ENCODE measurements at places on chromosomes 16 and 17.
A peak's percentile ranks its signal among the peaks of the same experiment; 100 is the strongest.

GRCh38 chr17:82092995-82093751, 4.9 kb downstream of the FASN start:
- DNase-seq, result no peak

DNA sequence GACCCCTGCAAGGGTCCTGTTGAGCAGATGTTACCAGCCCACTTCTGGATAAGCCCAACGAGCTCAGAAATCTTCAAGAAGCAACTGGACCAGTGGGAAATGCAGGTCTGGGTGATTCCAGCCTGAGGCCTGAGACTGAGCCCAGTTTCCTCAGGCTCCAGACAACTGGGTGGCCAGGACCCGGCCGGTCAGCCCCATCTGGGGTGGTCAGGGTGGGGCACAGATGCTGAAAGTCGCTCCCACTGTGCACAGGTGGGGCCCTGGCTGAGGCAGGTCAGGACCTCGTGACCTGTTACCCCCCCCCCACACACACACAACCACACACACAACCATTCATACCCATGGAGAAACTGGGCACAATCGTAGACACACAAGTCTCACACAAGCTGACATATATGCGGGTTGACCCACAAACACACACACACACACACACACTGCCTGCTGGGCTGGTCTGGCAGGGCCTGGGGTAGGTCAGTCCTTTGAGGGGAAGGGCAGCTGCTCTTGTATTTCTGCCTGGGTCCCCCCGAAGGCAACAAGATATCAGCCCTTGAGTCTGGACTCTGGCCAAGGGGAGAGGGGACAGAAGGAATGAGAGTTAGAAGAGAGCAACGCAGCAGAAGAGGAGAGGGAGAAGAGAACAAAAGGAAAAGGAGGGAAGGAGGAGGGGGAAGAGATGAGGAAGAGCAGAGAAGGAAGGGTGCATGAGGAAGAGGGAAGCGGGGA, 99.0 kb upstream of the CDH5 start:
- no peak for DNase-seq

GRCh38 chr17:951325-952132, 28.0 kb downstream of the NXN start:
- no peak for DNase-seq

DNA sequence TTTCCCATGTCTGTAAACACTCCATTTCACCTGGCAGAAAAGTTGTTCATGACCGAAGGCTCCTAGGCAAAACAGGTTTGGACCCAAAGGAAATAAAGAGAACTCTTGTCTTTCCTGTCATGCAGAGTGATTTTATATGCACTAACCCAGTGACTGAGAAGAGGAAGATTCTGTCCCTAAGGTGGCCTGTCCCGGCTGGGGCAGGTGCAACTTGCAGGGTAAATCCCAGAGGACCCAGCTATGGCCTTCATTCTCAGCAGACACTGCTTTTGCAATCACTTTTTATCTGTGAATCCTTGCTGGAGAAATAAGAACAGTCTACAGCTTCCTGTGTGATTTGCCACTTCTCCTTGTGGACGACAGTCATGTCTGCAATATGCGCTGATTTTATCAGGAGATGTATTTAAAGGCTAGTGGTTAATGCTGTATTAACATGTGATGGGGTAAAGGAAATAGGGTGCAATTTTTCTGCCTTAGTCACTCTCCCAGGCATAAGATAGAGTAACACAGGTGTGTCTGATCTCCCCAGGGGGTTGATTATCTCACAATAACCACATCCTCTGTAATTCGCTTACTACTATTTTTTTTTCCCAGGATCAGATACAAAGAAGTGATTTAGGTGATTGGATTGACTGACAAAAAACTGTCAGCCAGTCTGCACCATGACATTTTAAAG, 696.8 kb upstream of the SOX9 start:
- peak; percentile 59 for DNase-seq

GRCh38 chr17:178292-179065, 3.0 kb downstream of the DOC2B start:
- DNase-seq, result no peak

DNA sequence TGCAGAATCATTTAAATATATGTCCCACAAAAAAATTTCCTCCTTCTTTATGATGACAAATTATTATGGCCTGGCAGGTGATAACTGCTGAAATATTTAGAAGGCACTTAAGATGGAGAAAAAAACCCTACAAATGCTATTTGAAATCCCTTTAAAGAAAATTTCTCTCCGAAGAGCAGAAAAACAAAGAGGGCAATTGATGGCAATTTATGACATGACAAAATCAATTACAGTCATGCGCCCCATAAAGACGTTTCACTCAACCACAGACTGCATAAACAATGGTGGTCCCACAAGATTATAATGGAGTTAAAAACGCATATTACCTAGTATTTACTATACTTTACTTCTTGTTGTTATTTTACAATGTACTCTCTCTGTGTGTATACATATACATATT, 25.2 kb upstream of the KIF2B start:
- no peak for DNase-seq

- DNase-seq, result no peak
These were observed 26.2 kb downstream of the C16orf78 start for GRCh38 chr16:49399594-49400364.

GRCh38 chr16:22388101-22388644, 13.8 kb upstream of the CDR2 start:
- DNase-seq, result peak; percentile 89

DNA sequence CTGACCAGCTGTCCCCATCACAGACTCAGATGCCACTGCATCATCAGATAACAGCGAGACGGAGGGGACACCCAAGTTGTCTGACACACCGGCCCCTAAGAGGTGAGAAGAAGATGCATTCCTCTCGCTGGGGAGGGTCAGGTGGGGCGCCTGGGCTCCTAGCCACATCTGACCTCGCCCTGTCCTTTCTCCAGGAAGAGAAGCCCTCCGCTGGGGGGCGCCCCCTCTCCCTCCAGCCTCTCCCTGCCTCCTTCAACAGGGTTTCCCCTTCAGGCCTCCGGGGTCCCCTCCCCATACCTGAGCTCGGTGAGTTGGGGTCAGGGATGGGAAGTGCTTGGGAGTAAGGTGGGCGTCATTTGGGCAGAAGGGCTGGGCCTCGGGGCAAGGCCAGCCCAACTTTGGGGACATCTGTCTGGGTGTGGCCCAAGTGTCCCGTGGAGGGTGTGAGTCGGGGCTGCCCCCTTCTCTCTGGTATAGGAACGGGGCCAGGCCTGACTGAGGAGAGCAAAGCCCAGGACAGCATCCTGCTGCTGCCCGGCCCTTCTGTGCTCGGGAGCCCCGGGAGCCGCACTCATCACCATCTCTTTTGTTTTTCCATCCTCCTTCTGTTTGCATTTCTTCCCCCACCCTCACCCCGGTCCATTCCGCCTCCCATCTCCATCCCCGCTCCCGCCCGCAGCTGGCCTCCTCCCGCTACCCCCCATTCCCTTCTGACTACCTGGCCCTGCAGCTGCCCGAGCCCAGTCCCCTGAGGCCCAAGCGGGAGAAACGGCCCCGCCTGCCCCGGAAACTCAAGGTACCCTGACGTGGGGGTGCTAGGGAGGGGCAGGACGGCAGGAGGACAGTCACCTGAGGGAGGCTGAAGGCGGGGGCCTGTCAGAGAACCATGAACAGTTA, 4.9 kb downstream of the INO80E start:
- no peak for DNase-seq

DNA sequence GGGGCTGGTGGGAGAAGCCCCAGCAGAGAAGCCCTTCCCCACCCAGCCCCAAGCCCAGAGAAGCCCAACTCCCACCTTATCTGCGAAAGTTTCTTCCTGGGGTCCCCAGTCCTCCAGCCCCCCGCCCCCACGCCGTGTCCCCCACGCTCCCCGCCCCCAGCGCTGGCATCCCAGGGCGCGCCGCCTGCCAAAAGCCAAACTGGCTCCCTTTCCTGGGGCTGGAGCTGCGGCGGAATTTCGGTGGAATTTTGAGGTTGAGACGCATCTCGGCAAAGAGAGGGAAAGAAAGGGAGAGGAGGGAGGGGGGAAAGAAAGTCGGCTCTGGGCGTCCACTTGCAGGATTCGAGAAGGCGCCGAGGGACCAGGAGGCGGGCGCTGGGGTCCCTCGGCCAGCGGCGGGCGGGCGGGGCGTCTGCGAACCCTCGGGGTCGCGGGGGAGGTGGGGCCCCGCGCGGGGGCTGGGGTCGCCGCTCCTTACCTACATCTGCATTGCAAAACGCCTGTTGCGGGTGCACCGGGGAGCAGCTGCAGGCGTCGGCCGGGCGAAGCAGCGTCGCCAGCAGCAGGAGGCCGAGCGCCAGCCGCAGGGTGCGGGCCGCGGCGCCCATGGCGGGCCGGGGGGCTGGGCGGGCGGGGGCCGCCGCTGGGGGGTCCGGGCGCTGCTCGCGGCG, 571 bp downstream of the TIMP2 start:
- DNase-seq, result no peak

GRCh38 chr16:79013930-79014660, 586.4 kb downstream of the MAF start:
- no peak for DNase-seq

DNA sequence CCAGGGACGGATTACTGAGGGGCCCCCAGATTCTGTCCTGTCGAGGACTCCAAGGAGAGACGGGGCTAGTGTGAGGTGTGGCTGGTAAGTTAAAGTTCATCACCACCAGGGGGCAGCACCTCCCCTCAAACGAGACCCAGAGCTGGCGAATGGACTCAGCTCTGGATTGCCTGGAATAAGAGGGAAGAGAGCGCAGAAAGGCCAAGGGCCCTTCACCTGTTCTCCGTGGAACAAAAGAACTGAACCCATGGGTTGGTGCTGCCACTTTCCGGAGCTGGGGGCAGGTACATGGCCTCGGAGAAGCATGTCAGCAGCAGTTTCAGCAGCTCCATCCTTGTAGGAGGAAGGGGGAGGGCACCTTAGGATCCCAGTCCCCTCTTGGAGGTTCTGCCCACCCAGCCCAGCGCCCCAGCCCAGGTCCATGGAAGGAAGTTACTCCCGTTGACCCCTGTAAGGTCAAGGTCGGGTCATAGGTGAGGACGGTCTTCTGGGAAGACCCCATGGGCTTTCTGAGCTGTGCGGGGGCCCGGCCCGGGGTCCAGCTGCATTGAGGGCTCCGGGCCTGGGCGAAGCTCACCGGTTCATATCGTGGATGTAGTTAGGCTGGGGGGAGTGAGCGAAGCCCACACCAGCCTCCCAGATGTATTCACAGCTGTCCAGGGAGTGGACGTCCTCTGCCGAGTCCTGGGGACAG, 10.8 kb downstream of the HID1 start:
- peak; percentile 86 for DNase-seq

DNA sequence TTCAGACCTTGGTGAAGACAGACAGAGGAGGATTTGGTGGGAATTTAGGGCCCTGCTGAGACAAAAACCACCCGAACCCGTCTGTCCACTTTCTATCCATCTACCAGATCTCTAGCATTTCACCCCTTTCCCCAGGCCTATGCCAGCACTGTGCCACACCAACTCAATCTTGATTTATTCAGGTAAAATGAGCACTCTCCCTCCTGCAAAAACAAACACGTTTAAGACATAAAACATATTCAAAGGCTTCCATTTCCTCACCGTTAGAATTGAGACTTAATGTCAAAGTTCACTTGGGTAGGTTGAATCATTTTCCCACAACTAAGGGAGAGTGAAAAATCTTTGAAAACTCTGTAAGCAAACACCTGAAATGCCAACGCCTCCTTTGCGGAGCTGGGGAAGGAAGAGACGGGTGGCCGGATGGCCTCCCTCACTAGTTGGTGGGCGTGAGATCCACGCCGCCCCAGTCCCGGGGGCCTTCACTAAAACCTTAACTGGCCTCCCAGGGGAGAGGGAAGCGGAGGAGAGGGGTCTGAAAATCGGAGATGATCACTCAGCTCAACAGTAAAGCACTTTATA, 862 bp downstream of the DCAKD start:
- DNase-seq, result no peak

DNA sequence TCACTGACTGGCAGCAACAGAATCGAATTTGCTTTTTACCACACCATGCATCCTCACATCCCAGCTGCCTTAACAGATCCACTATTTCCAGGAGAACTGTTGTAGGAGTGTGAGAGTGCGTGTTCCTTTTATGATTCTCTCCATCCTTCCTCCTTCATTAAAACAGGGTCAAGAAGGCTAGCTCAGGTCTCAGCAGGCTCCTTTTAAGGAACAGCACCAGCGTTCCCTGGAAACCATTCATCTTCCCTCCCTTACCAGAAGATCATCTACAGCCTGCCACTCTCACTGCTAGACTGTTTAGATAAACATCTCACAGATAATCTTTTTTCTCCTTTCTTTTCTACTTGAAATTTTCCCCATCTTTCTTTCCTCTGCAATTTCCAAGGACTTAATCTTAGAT, 1531.9 kb upstream of the CDH8 start:
- DNase-seq, result no peak

GRCh38 chr16:88691924-88692560, 5.7 kb upstream of the SNAI3 start:
- DNase-seq, result no peak

DNA sequence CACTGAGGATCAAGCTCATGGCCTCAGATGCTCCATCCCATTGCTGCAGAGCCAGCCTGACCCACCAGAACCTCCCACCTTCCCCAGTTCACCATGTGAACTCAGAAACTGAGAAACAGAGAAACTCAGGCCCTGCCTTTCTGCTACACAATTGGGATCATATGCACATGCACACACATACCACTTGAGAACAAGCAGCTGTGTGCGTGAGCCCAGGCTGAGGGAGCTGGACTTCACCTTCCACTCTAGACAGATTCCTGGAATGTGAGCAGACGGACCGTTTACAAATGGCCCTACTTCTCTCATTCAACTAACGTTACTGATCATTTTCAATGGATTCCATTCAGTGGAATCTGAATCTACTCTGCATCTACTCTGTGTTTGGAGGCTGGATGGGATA, 1.7 kb upstream of the SPEM2 start:
- DNase-seq, result peak; percentile 12

- DNase-seq, result no peak
These were observed 4.3 kb upstream of the GSG1L start for GRCh38 chr16:28067604-28068379.

DNA sequence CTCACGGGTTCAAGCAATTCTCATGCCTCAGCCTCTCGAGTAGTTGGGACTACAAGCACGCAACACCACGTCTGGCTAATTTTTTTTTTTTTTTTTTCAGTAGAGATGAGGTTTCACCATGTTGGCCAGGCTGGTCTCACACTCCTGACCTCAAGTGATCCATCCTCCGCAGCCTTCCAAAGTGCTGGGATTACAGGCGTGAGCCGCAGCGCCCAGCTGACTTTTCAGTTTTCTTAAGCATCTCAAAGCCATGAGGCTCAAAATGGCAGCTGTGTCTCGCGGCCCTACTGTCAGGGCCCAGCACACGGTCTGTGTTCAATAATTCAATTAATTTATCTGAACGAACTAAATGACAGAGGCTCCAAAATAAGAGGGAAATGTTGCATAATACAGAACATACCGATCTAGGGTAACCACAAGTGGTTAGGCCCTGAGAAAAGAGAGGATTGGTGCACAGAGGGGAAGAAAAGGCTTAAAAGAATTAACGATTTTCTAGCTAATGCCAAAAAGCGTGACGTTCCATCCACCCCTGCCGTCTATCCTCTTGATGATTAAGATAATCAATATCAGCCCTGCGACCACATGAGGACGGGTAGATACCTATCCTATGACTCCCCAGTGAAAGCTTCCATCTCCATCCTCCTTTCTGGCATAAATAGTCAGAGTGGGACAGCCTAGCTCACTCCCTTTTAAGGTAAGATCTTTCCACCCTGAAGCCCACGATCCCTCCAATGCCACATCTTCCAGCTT, 136.9 kb downstream of the SLC39A11 start:
- DNase-seq, result no peak

- DNase-seq, result peak; percentile 77
These were observed 24.0 kb downstream of the LLGL2 start for GRCh38 chr17:75549246-75550138.

GRCh38 chr17:47949946-47950345, 7.7 kb downstream of the PRR15L start:
- no peak for DNase-seq

Measured in NCI-H1417 (cell line).